ENCODE measurements at places on chromosomes 16 and 17.

GRCh38 chr17:21362331-21362931, 13.7 kb upstream of the KCNJ12 start:
- DNase-seq, result no peak

DNA sequence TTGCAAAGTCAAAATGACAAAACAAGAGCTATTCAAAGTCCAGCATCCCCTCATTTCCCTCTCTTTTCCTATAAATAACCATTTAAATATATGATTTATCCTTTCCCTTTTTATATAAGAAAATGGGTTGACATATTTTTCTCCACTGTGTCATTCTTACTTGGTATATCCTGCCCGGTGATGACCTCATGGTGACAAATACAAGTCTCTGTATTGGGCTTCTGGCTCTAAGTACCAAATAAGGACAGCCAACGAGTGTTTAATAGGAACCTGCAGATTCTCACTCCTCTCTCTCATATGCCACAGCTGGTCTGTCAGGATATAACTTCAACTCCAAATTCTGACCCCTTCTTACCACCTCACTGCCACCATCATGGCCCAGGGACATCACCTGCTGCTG, 25.5 kb upstream of the CBLN1 start:
- DNase-seq, result no peak

DNA sequence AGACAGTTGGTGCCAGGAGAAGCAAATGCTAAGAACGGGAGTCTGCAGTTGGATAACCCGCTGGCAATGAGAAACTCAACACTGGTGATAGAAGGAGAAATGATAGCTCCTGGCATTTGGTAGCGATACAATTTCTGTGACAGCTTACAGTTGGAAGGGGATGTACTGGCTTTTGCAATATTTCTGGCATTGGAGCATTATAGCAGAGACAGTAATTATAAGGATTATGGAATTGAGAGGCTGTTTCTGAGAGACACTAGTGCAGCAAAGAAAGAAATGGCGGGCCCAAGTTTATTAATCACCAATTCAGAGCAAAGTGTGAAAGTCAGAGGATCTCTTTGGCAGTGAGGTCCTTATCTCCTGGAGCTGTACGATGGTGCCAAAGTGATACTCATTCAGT, 16.1 kb upstream of the SDK2 start:
- DNase-seq, result no peak

DNA sequence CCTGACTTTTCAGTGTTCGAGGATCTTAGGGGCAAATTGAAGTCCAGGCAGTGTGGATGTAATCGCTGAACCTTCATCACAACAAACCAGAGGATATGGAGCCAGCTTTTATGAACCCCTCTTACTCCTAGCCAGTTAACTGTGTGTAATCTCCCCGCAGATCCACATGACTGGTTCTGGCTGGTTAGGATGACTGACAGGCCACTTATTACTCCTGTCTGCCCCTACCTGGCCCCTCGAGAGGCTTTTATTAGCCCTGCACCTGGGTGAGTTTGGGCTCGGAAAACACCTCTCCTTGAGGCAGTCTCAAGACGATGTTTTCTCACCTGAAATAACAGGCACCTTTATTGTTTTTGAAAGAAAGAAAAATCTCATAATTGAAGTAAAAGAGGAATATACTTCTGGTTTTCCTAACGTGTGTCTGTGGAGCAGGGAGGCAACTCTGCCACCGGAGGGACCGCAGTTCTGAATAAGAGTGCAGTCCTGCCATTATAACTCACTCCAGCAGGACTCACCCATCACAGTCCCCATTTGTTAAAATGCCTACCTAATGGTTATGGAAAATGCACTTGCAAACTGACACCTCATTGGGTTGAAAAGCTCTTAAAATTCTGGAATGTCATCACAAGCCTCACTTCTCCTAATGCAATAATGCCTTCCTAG, 291.9 kb upstream of the N4BP1 start:
- DNase-seq, result peak; percentile 3

DNA sequence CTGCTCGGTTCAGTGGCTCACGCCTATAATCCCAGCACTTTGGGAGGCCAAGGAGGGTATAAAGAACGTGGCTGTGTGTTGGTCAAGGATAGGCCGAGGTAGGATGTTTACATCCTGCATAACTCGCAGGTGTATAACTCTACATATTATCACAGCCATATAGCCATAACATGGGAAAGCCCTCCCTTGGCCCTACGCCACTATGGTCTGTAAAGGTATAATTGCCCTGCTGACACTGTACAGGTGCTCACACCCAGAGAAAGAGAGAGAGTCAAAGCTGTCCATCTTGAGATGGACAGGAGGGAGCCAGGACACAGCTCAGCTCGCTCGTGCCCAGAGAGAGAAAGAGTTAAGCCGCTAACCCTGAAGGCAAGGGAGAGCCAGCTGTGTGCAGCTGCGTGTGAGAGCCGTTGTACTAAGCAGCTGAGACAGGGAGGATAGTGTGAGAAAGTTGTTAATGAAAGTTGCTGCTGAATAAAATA, 30.4 kb upstream of the DHX8 start:
- peak; percentile 15 for DNase-seq

DNA sequence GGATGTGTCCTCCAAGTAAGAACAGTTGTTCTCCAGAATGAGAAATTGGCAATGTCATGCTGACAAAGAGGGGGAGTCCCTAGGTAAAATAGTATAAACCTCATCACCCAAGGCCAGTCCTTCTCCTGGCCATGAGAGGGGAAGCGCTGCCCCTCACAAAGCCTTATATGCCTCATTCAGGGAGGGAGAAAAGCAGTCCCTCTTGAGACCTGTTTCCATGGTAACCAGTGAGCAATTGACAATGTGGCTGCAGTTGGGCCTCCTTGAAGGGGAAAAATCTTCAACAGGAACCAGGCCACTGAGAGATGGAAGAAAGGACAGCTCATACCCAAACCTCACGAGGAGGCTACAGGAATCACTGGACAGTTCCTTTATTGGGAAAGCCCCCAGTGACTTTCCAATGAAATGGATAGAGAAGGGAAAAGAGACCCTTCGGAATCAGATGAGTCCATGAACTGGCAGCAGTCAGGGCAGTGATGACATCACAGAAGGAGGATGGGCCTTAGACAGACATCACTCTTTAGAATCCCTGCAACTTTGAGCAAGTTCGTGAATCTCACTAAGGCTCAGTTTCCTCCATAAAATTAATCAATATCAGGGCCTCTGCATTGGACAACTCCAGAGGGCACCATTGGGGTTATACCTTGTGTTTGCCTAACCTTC, 275.7 kb downstream of the TOX3 start:
- DNase-seq, result no peak

GRCh38 chr16:4700997-4701743, 7.8 kb downstream of the NUDT16L1 start:
- no peak for DNase-seq

DNA sequence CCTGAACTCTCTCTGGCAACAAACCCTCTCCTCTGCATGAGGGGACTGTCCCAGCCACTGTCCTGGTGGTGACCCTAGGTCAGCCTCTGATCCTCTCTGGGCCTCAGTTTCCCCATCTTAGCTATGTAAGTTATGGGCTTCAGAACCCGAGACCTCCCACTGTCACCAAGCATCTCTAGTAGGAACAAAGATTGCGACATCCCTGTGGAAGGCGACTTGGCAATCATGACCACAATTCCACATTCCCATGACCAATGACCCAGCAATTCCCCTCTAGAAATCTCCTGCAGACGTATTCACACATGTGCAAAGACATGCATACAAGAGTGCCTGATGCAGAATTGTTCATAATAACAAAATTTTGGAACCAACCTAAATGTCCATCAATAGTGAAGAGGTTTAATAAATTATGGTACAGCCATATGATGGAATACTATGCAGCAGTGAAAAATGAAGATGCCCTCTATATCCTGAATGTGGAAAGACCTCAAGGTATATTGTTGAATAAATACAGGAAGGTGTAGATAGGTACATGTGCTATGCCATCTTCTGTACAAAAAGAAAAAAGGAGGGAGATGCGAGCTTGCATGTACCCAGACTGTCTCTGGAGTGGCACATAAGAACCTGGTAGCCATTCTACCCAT, 21.2 kb downstream of the CNGB1 start:
- no peak for DNase-seq

DNA sequence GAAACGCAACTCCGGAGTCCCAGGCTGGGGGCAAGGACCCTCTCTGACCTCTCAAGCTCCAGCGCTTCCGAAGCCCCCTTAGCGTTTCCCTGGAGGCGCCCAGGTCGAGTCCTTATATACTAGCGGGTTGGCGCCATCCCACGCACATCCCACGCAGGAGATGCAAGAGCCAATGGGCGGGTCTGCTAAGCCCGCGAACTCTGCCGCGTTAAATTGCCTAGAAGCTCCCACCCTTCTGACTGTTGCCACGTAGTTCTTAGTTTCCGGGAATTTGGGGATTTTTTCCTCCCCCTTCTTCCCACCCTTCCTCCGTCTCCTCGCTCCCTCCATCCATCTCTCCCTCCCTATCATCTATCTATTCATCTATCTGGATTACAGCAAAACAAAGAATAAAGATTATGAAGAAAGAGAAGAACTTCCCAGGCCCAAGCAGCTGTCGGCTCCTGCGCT, at the start of gene SLFN11:
SLFN11 (minus strand) TSS at position 88 of the 450 bp plus-strand sequence. CDS start 9,814 bp downstream, outside the sequence.
- peak; percentile 97 for DNase-seq

DNA sequence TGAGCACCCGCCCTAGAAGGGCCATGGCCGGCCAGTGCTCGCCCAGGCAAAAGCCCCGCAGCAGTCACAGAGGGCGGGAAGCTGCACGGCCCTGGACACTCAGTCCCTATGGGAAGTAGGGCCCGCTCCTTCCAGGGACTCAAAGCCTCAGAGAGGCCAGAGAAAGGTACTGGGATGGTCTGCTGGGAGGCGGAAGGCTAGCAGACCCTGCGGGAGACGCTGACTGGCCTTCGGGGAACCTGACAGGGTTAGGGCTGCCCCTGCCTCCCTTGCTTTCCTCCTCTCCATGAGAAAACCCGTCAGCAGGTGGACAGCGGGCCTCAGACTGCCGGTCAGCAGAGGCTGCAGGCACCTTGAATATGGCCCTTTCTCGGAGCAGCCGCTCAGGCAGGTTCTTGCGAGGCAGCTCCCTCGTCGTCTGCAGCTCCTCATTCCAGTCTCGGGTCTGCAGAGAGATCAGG, 11.5 kb downstream of the CLUH start:
- no peak for DNase-seq

- no peak for DNase-seq
These were observed 1.2 kb upstream of the HSF4 start for GRCh38 chr16:67163164-67163998.

GRCh38 chr16:81669473-81670350, 109.4 kb upstream of the PLCG2 start:
- no peak for DNase-seq

DNA sequence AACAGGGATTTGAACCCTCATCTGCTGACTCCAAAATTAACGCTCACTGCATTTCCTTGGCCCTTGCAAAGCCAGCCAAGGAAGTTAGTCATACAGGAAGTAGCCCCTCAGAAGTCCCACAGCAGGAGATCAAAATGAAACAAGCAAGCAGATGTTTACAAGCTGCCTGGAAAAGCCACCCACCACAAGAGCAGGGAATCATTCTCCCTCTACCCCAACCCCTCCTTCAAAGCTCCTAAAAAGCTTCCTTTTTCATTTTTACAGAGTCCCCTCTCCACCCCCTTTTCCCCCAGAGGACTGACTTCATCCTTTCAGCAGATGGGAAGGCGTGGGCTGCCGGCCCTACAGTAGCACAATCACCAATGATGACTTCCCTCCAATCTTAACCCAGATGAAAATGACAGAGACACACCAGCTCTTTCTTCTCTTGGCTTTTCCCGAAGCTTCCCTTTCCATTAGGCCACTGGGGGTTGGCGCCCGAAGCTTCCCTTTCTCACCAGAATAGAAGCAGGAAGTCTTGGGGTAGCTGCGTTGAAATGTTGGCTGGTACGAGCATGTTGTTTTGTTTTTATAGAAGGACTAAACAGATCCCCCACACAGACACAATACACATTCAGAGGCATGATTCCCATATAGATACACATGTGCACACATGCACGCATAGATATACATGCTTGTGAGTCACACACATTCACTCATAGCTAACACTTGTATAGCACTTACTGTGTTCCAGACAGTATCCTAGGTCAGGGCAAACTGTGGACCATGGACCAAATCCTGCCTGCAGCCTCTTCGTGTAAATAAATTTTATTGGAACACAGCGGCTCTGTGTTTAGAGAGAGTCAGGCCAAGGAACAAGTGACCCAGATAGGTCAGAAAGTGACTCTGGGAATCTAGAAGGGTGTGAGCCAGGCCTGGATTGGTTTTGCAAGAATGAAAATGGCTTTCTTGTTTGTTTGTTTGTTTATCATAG, 17.4 kb downstream of the ITPRIPL2 start:
- peak; percentile 93 for DNase-seq

- DNase-seq, result peak; percentile 37
These were observed 10.1 kb upstream of the ZFPM1 start for GRCh38 chr16:88442727-88443576.

- DNase-seq, result peak; percentile 62
These were observed at the start of gene VAMP2 for GRCh38 chr17:8162233-8162996. TSS of gene VAMP2 (minus strand) at chr17:8162948. CDS start at chr17:8162879, 69 bp downstream.

GRCh38 chr17:64574646-64575045, 67.9 kb downstream of the CEP95 start:
- DNase-seq, result no peak
